Progenitor cell of endocrine pancreas (in vitro differentiated cells): ENCODE measurements at places on chromosomes 12 and 14. TPM values are rescaled to one million over a fixed set of nuclear protein-coding genes. Genes with fewer than 3 reads are reported as not detected.

DNA sequence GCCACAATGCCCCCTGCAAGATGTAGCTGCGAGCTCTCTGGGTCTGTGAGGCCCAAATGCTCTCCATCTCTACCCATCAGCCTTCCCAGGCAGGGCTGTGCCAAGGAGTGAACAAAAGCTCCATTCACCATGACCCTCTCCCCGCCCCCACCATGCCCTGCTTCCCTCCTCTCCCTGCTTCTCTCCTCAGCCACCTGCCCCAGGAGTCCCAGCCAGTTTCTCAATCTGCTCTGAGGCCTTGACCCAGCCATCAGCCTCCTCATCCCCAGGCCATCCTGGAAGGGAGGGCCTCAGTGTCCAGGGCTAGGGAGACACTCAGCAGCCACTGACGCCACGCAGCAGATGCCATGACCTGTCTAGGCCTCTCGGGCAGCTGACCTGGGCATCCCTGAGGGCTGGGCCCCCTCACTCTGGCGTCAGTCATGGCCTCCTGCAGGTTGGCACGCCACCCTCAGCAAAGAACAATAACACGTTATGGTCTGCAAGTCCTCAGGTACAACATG is 8.5 kb upstream of the KRT5 start:
- no peaks in the 10 kb centered on the region for H3K36me3 ChIP-seq
- H3K4me1 ChIP-seq: no peaks in the 10 kb centered on the region
- H3K27me3 ChIP-seq: peaks cover 12% of the 10 kb centered on the region

SLCO1B1 gene
- total RNA-seq: 0.17 and 0.69 TPM in 2 replicates

DGKA gene
- total RNA-seq: 10.2 and 16.8 TPM in 2 replicates

DNA sequence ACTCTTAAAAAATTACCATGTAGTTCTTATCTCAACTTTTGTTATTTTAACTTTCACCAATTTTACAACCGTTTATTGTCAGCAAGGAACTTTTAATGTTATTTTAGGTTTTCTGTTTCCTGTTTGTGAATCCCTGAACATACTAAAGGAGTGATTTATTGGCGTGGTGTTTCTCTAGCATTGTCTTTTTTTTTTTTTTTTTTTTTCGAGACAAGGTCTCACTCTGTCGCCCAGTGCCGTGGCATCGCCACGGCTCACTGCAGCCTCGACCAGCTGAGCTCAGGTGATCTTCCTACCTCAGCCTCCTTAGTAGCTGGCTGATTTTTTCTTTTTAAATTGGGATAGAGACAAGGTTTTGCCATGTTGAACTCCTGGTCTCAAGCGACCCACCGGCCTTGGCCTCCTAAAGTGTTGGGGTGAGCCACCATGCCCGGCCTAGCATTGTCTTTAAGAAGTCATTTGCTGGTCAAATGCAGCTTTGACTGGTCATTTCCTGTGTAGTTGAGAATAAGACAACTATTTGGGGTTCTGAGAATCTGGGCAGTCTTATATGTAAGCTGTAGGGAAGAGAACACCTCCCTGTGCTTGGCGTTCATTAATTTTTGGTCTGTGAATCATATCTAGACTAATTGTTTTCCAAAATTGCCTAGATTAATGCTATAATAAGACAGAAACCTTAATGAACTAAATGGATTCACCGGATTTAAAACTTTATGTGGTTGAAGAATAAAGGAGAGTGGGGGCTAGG is 2.1 kb downstream of the WASHC4 start:
- DNase-seq: no peak
- peak overlapping the region; percentile 91 for H3K27ac ChIP-seq

RAPGEF3 gene
- total RNA-seq: 1.2 and 1.7 TPM in 2 replicates

- no peaks in the 10 kb centered on the region for H3K36me3 ChIP-seq
- H3K27ac ChIP-seq: no peak overlapping the region
- H3K4me1 ChIP-seq: peaks cover 7% of the 10 kb centered on the region
- H3K27me3 ChIP-seq: no peaks in the 10 kb centered on the region
Measured at GRCh38 chr12:32773691-32774090, 18.0 kb upstream of the YARS2 start.

DNA sequence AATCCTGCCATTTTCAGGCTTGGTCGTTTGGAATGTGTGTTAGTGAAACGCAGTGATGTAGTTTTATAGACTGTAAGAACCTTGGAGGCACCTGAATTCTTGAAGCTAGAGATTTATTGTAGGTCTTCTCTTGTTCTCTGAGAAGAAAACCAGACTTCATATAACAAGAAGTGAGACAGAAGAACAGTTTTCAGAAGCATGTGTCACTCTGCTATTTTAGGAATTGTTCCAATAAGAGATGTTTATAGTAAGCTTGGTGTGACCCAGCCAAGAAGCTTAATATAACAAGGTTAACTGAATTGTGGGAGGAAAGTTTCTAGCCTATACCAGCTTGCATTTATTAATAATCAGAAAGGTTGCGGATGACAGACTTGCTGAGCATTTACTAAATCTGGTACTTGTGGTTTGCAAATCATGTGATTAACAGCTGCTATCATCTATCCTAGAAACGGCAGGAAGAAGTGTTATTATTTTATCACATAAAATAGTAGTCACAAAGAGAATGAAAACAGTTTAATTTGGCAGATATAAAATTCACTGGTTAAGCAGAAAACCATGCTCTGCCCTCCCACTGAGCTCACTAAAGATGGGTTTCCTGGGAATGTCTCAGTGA is 49.2 kb upstream of the BCAT1 start:
- no peaks in the 10 kb centered on the region for H3K4me1 ChIP-seq
- peaks cover 3% of the 10 kb centered on the region for H3K27me3 ChIP-seq
- no peaks in the 10 kb centered on the region for H3K36me3 ChIP-seq
- DNase-seq: no peak
- H3K4me3 ChIP-seq: no peak overlapping the region

- H3K4me1 ChIP-seq: no peaks in the 10 kb centered on the region
- H3K36me3 ChIP-seq: no peaks in the 10 kb centered on the region
- no peaks in the 10 kb centered on the region for H3K27me3 ChIP-seq
- H3K4me3 ChIP-seq: no peak overlapping the region
- H3K27ac ChIP-seq: no peak overlapping the region
Measured at GRCh38 chr12:96883571-96883970, 23.5 kb upstream of the NEDD1 start.

DHRS2 gene
- total RNA-seq: 0.77 and 0.89 TPM in 2 replicates

DNA sequence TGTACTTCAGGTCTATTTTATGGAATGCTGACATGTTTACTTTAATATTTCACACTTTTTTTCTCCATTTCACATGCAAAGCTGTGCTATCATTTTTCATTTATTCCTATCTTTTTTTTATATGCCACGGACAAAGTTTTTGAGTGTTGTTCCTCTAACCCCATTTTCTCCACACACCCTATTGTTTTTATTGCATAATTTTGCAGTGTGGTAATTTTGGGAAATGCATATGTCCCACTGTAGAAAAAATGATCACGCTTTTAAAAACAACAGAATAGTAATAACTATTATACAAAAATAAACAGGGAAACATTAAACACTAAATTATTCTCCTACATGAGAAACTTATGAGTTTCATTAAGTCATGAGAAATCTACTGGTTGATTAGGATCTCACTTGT is 14.2 kb downstream of the ZFC3H1 start:
- no peak overlapping the region for H3K27ac ChIP-seq
- peaks cover 13% of the 10 kb centered on the region for H3K36me3 ChIP-seq
- H3K27me3 ChIP-seq: no peaks in the 10 kb centered on the region

DNA sequence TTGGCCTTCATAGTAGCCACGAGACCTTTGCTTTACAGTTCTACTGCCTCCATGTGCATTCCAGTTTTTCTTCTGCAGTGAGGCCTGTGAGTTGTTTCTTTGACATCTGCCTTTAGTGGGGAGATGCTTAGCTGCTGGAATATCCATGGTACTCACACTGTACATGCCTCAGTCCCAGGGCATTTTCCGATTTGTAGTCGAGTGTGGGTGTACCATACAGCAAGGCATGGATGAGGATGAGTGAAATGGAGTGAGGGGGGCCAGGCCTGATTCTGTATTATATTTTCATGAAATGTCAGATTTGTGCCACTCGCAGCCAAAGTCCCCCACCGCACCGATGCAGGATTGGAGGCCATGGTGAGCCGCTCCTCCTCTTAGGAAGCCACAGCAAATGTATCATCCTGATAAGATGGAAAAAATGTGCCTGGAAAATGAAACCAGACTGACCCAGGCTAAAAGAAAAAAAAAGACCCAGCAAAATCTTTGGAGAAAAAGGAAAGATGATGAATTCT is 173.0 kb downstream of the ADGRD1 start:
- H3K4me3 ChIP-seq: no peak overlapping the region
- no peak for DNase-seq
- H3K27me3 ChIP-seq: peaks cover 7% of the 10 kb centered on the region
- H3K36me3 ChIP-seq: no peaks in the 10 kb centered on the region
- no peaks in the 10 kb centered on the region for H3K4me1 ChIP-seq

- no peaks in the 10 kb centered on the region for H3K36me3 ChIP-seq
- H3K27ac ChIP-seq: no peak overlapping the region
- DNase-seq: peak; percentile 59
- peaks cover 60% of the 10 kb centered on the region for H3K27me3 ChIP-seq
- no peak overlapping the region for H3K4me3 ChIP-seq
- peaks cover 24% of the 10 kb centered on the region for H3K4me1 ChIP-seq
Measured at GRCh38 chr12:1634590-1635191, 5.7 kb downstream of the WNT5B start.

- no peak overlapping the region for H3K4me3 ChIP-seq
- H3K27me3 ChIP-seq: no peaks in the 10 kb centered on the region
- no peak for DNase-seq
- peaks cover 10% of the 10 kb centered on the region for H3K4me1 ChIP-seq
- H3K36me3 ChIP-seq: no peaks in the 10 kb centered on the region
- H3K27ac ChIP-seq: peak overlapping the region; percentile 64
Measured at GRCh38 chr12:49358483-49359141, 8.7 kb upstream of the SPATS2 start.

CDKL1 gene
- 1.3 and 1.5 TPM in 2 replicates for total RNA-seq

DNA sequence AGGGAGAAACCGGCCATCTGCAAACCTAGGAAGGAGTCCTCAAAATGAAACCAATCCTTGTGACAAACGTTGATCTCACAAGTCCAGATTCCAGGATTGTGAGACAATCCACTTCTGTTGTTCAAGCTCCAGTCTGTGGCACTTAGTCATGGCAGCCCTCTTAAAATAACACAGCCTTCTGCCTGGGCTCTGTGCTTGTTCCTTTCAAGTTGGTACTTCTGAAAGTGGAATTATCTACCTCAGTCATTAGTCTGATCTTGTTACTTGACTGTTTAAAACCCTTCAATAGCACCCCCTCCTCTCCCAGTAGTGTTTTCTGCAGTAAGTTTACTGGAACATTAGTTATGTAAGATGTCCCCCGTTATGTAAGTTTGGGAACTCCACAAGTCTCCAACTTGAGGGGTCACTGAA is 111.0 kb upstream of the HIF1A start:
- no peak for DNase-seq
- H3K4me1 ChIP-seq: peaks cover 24% of the 10 kb centered on the region
- no peaks in the 10 kb centered on the region for H3K36me3 ChIP-seq
- H3K4me3 ChIP-seq: no peak overlapping the region
- H3K27ac ChIP-seq: no peak overlapping the region
- no peaks in the 10 kb centered on the region for H3K27me3 ChIP-seq

CFAP73 gene
- total RNA-seq: not detected in 2 replicates

NTF3 gene
- total RNA-seq: 1.2 and 2.4 TPM in 2 replicates

GRCh38 chr12:5808981-5809380 is 136.1 kb downstream of the ANO2 start:
- no peak for DNase-seq
- no peaks in the 10 kb centered on the region for H3K36me3 ChIP-seq
- H3K4me3 ChIP-seq: no peak overlapping the region
- no peaks in the 10 kb centered on the region for H3K4me1 ChIP-seq
- peaks cover 32% of the 10 kb centered on the region for H3K27me3 ChIP-seq
- no peak overlapping the region for H3K27ac ChIP-seq

DNA sequence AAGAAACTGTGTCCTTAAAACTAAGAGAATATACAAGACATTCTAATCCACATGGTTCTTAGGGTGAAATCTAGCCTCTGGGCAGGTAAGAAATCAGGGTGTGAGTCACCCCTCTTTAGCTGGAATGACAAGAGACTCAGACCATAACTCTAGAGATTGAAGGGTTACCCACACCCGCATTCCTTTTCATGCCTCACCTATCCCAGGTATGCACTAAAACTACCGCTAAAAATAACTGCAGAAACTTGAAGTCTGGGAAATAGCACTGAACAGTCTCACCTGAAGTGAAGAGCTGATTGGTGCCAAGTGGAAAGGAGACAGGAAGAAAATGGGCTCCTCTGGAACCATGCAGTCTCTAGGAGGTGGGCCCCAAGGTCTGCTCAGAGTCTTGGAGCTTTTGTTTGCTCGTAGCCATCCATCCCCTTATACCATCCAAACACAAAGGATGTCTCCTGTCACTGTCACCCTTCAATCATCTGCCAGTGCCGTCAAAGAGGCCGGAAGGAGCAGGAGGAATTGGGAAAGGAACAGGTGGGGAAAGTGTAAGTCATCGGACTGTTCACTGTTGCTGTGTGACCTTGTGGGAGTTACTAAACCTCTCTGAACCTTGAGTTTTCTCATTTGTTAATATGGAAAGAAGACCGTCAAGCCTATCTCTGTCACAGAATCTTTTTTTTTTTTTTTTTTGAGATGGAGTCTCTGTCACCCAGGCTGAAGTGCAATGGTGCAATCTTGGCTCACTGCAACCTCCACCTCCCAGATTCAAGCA is 22.4 kb downstream of the DDX47 start:
- H3K4me3 ChIP-seq: no peak overlapping the region
- H3K4me1 ChIP-seq: peaks cover 6% of the 10 kb centered on the region
- peak overlapping the region; percentile 78 for H3K27ac ChIP-seq
- no peaks in the 10 kb centered on the region for H3K27me3 ChIP-seq

DNA sequence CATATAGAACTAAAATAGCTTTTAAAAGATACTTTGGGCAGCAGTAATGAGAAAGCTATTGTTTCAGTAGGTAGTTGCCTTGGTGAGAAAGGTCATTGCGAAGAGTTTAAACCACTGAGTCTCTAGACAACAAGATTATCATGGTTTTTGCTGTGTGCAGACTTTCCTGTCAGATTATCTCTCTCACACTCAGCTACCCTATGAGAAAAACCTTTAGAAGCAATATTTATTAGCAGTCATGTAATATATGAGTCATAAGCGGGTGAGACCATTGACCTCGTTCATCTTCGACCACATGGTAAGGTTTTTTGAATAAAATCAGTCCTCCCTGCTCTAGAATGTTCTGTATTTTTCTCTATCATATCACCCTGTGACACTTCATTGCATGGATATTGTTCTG is 59.9 kb downstream of the GPR65 start:
- peaks cover 1% of the 10 kb centered on the region for H3K36me3 ChIP-seq
- H3K4me1 ChIP-seq: no peaks in the 10 kb centered on the region
- H3K4me3 ChIP-seq: no peak overlapping the region

- no peaks in the 10 kb centered on the region for H3K36me3 ChIP-seq
- H3K27ac ChIP-seq: no peak overlapping the region
- DNase-seq: no peak
Measured at GRCh38 chr14:36383767-36384431, 63.5 kb upstream of the MBIP start.
